ENCODE measurements at places on chromosomes 1 and 21. TPM values are rescaled to one million over a fixed set of nuclear protein-coding genes. Genes with fewer than 3 reads are reported as not detected.

The ZBTB7B gene
- 23.5 TPM for total RNA-seq

The UBXN11 gene
- 6.2 TPM for total RNA-seq

The JMJD4 gene
- total RNA-seq = 30.4 TPM

GRCh38 chr21:35394049-35394448 lies 344.9 kb upstream of the RUNX1 start:
- DNase-seq = no peak
